ENCODE measurements at places on chromosomes 13 and 19.

GRCh38 chr19:56191115-56191514 is 6.5 kb downstream of the ZSCAN5B start:
- peak; percentile 65 for DNase-seq

DNA sequence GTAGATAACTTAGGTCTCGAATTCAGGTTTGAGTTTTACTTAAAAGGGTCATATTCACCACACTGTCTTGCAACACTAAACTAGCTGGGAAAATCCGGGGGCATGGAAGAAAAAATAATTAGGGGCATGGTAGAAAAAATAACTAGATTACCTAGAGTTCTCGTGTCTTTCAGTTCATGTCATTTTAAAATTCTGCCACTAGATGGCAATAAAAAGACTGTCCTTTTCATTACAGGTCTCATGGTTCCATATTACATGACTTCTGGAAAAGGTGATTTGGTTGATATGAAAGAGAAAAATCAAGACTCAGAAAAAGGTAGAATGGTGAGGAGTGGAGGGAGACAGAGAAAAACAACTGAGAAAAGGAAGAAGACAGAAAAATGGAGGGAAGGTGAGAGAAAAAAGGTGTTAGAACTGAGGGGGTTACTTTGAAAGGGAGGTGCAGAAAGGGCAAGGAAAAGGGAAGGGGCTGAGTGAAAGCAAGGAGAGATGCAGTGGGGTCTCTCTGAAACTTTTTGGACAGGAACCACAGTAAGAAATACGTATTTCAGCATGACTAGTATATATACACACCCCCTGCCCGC is 299.0 kb downstream of the KLF12 start:
- DNase-seq = no peak

GRCh38 chr13:35140831-35141230 is 198.8 kb downstream of the NBEA start:
- DNase-seq = no peak

GRCh38 chr13:58587183-58587582 is 955.6 kb downstream of the PCDH17 start:
- no peak for DNase-seq

DNA sequence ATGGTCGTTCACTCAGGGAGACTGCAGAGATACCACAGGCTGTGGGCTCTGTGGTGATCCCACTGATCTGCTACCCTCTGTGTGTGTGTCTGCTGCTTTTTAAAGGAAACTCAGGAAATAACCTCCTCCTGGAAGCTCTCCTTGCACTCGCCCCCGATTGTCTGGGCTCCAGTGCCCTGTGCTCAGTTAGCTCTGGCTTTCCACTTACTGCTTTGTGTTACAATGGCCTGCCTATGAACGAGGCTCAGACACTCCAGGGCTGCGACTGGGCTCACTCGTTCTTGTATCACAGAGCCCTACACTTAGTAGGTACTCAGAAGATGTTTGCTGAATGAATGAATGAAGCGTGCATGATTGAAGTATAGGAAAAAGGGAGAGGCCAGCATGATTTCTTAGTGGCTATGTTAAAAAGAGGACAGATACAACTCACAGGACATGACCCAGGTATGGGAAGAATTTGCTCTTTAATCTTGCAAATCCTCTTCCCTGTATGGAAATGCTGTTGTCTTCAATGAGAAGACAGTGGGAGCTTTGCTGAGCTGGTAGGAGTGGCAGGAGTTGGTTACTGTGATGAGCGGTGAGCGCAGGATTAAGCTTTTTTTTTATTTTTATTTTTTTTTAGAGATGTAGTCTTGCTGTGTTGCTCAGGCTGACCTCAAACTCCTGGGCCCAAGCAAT is 26.4 kb downstream of the B3GLCT start:
- no peak for DNase-seq

DNA sequence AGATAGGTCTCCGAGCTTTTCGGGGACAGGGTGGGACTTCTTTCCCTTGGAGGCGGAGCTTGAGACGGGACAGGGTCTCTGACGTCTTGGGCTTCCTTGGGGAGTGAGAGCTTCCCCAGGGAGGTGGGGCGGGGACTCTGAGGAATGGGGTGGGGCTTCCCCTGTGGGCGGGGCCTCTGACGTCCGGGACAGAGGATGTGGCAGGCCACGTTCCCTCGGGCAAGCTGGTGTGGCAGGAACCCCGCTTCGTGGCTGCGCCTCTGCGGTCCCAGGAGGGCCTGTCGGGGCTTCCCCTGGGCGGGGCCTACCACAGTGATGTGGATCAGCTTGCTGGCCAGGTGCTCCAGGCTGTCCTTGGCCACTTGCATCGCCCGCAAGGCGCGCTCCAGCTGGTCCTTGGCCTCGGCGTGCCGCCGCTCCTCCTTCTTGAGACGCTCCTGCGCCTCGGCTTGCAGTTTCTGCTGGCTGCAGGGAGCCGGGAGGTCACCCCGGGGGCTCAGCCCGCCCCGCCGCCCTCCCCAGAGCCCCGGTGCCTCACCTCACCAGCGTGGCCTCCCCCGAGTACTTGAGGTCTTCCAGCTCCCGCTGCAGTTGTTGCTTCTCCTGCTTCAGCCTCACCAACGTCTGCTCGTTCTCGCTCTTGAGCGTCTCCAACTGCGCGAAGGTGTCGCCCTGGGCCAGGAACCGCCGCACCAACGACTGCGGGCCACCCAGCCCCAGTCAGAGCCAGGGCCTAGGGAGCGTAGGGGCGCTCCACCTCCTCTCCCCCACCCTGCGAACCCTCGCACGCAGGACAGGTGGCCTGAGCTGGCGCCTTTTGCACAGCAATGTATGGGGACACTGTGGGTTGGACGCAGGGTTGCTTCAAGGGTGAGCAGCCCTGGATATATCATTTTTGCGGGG is 3.3 kb upstream of the RGL3 start:
- DNase-seq = peak; percentile 99

DNA sequence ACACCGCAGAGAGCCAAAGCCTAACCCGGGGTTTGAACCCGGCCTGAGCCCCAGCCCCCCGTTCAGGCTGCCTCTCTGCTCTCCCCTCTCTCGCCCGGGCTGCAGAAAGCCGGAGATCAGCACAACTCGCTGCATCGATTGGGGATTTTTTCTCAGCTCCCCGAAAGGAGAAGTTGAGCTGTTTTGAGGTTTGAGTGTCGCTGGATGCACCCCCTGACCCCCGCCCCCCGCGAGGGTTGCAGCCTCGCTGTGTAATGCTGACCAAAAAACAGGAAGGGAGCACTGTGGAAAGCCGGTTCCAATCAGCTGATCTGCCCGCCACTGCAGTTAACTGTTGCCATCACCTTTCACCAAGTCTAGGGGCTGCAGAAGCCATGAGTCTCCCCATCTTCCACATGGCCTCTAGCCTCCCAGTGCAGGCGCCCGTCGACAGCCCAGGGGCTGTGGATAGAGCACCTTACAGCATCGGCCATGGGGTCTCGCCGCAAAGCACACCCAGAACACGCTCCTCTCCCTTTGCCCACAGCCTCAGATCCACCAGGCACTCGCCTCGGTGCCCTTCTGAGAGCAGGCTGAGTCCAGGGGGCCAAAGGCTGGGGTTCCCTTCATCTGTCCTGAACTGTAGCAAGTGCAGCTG is 34.5 kb downstream of the MYO9B start:
- DNase-seq = no peak

GRCh38 chr19:18991006-18991405 is 42.3 kb downstream of the SUGP2 start:
- no peak for DNase-seq

DNA sequence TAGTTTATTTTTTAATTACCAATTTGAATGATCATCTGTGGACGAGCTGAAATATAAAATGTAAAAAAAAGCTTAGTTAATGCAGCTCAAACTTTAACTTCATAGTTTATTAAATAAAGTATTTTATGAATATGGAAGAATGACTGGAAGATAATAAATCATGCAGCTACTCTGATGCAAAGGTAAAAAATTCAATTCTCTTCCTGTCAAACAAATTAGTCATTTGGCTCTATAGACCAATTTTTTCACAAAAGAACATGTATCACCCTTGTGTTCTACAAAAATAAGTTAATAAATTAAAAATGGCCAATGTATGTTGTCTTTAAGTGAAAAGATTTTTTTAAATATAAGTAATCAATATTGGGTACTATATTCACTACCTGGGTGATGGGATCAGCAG is 26.2 kb downstream of the EXOSC8 start:
- no peak for DNase-seq

DNA sequence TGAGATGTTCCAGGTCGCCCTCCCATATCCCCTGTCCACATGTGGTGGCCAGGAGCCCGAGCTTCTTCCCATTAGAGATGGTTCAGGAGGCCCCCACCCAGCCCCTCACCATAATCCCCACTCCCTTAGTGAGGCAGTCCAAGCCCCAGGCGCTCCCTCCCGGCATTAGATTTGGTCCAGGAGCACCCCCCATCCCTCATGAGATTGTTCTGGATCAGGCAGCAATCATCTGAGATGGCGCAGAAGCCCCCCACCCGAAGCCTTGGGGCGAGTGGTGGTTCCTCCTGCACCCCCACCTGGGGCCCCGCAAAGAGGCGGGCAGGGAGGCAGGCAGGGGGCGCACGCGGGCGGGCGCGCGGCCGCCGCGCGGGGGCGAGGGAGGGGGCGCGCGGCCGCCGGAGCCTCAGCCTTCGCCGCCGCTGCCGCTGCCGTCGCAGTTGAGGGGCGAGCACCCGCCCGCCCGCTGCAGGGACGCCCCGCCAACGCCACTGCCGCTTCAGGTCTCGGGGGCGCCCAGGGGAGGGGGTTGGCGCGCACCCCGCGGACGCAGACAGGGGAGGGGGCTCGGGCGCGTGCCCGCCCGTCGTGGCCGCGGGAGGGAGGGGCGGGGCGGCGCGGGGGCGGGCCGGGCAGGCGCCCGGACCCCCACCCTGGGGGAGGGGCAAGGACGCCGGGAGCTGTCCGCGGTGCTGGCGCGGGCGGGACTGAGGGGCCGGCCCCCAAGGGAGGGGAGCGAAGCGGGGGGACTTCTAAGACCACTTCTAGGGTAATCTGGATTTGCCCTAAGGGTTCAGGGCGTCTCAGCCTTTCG is 46.4 kb upstream of the SHKBP1 start:
- peak; percentile 81 for DNase-seq

DNA sequence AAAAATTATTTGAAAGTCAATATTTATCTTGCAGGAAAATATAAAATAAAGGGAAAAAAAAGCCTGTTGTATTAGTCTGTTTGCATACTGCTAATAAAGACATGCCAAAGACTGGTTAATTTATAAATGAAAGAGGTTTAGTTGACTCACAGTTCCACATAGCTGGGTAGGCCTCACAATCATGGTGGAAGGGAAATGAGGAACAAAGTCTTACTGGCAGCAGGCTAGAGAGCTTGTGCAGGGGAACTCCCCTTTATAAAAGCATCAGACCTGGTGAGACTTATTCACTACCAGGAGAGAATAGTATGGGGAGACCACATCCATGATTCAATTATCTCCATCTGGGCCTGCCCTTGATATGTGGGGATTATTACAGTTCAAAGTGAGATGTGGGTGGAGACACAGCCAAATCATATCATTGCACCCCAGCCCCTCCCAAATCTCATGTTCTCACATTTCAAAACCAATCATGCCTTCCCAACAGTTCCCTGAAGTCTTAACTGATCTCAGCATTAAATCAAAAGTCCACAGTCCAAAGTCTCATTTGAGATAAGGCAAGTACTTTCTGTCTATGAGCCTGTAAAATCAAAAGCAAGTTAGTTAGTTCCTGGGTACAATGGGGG is 1416.5 kb upstream of the SPRY2 start:
- no peak for DNase-seq

GRCh38 chr13:28650284-28650683 is 8.6 kb upstream of the POMP start:
- DNase-seq = no peak

DNA sequence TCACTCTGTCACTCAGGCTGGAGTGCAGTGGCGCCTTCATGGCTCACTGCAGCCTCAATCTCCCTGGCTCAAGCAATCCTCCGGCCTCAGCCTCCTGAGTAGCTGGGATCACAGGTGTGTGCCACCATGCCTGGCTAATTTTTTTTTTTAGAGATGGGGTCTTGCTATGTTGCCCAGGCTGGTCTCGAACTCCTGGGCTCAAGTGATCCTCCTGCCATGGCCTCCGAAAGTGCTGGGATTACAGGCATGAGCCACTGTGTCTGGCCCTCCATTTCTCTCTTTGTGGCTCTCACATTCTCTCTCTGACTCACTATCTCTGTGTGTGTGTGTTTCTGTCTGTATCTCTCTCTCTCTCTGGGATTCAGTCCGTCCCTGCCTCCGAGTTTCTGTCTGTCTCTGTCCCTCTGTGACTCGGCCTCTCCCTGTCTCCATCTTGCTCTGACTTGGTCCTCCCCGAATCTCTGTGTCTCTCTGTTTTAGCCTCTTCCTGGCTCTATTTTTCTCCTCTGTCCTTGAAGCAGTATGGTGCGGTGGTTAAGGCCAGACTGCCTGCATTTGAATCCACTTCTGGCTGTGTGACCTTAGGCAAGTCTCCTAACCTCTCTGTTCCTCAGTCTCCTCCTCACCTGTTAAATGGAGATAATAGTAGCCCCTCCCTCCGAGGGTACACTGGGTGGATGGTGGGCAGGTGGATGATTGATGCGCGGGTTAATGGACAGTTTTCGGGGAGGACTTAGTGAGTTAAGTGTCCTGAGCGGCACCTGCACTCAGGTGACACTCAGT is 11.0 kb downstream of the MEIS3 start:
- DNase-seq = no peak

DNA sequence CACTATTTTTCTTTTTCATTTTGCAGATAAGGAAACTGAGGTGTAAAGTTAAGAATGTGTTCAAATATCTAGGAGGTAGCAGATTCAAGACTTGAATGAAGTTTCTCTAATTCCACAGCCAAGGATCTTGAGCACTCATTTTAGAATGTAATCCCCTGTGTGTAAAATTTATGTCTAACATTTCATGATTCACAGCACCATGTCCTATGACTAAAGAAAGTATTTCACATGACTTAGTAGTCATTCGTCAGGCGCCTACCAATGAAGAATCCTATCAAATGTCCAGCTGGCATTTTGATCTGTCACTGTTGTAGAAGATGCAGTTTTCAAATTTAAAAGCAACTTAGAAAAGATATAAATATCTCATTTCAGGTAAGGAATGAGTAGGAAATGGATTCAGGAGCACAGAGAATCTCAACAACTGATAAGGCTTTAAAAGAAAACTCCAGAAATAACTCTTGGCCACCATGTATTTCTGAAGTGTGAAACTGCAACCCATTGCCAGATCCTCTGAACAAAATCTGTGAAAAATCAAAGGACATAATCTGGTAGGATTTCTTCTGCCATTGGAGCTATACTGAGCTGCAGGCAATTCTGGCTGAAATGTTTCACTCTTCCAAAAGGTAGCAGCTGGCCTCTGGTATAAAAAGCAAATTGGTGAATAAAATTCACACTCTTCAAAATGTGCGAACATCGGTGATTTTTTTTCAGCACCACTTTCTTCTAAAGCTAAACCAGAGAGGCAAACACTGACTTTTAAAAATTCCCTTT is 92.2 kb downstream of the DCLK1 start:
- DNase-seq = no peak

GRCh38 chr13:88005188-88005587 is 334.0 kb downstream of the SLITRK5 start:
- no peak for DNase-seq

- no peak for DNase-seq
Observed at GRCh38 chr13:20822406-20822805, 48.6 kb upstream of the EEF1AKMT1 start.

DNA sequence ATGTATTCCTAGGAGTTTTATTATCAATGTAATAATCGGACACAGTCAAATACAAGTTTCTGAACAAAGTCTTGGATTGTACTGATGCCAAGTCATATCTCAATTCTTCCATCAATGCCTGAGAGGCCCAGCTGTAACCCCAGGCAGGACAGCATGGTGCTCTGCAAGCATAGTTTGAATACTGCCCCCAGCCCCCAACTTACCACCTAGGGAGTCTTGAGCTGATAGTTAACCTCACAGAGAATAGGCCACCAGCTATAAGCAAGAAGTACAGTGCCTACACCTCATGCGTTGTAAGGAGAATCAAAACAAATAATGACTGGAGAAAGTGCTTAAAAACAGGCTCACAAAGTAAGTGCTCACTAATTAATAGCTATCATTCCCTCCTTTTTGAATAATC is 2.7 kb downstream of the PROSER1 start:
- DNase-seq = no peak
